Cerebellar nuclear complex (tissue), 1 donor: ENCODE measurements at places on chromosomes 4 and X.

- DNase-seq = no peak
Measured at GRCh38 chrX:108558217-108558616, 118.6 kb downstream of the COL4A5 start.

GRCh38 chrX:115892056-115892708, 278.4 kb upstream of the AGTR2 start:
- no peak for DNase-seq

DNA sequence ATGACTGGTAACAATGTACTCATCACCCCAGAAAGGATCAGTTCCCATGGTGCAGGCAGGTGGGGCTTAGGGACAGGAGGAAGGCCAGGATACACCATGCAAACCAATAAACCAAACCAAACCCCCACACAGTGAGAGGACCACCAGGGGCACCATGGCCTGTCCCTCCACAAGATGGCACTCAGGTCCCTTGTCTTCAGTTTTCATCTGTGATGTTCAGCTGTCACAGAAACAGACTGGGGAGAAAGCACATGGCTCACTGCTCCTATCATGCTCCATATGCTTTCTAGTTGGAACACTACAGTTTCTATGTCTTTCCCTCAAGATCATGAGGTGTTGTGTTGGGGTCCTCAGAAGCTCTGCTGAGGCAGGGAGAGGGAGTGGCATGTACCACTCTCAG, 10.1 kb downstream of the HS3ST1 start:
- peak; percentile 38 for DNase-seq

GRCh38 chr4:60365176-60365575, 835.0 kb upstream of the ADGRL3 start:
- DNase-seq = no peak

- DNase-seq = no peak
Measured at GRCh38 chr4:2649604-2650114, 106.5 kb downstream of the TNIP2 start.
